ENCODE measurements at places on chromosomes 3 and 15.

DNA sequence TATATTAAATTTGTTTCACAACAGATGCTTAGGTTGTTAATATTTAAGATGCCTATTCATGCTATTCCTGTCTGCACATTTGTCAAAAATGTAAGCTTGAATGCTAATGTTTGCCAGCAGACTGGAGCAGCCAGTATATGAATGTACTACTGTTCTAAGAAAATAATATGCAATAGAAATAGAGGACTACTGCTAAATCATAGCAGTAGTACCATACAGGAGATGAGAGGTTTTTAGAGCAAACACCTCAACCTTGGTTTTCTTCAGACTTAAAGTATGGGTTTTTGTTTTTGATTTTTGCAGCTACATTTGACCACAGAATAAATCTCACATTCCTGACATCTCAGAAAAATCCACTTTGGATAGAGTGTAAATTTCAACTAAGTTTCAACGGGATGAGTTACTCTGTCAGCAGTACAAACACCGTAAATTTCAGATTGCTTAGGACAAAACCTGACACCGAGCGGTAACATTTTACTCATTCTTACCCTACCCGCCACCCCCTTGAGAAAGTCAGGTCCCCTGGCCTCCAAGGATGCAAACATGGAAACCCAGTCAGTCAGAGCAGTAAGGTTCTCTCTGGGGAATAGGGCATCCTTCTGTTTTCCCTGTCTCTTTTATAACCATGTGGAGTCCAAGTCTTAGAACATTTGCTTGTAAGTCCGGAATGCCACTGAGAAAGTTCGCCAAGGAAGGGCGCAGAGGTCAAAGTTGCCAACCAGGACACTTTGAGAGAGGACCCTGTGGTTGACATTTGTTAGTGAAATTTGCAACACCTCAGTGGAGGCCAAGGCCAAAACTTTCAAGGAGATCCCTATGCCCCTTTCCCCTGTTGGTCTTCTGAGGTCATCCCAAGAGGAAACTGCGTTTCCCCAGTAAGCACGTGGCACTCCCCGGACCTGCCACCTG, 17.9 kb upstream of the SATB1 start:
- no peak for DNase-seq

DNA sequence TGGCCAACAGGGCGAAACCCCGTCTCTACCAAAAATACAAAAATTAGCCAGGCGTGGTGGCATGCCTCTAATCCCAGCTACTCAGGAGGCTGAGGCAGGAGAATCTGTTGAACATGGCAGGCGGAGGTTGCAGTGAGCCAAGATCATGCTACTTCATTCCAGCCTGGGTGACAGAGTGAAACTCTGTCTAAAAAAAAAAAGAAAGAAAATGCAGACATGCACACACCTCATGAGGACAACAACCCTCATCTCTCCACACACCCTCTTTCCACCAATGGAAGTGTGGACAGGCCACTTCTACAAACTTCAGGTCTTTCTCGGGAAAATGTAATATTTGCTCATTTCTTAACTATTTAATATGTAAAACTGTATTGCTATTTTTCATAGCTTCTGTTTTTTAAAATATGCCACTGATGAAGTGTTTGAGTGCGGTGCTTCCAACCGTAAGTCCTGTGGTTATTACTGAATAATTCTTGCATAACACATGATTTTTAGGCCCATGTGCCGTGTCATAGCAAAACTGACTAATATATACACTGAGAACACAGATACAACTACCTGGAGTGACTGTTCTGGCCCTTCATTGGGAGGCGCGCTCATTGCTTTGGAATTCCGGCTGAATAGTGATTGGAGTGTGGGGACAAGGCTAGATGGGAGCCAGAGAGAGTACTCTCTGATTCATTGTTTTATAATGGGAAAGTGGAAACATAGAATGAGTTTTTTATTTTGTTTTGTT, 23.1 kb downstream of the LRRC31 start:
- peak; percentile 87 for DNase-seq

DNA sequence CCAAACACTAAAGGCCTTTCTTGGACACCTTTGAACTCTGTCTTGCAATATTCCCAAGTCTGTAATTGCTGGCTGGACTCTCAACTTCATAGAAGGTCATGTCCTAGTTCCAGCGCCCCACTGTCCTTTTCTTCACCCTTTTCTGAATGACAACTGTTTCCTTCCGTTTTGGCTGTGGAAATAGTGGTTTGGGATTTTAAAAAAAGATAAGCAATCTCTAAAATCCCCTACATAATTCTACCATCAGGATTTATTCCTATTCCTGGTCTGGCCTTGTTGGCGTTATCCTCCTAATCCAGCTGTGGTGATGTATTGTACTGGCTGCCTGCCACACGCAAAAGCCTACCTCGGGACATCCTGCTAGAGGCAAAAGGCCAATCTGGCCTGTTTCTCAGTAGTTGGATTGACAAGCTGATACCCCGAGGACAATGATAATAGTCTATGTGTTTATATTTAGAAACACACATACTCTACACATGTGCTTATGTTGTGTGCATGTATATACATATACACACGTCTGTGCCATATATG, 440.3 kb upstream of the DPH6 start:
- DNase-seq = peak; percentile 52

- DNase-seq = peak; percentile 93
Observed at GRCh38 chr15:35308802-35309201, 223.7 kb upstream of the NANOGP8 start.

GRCh38 chr3:147832611-147833010, 423.4 kb downstream of the ZIC1 start:
- DNase-seq = no peak

DNA sequence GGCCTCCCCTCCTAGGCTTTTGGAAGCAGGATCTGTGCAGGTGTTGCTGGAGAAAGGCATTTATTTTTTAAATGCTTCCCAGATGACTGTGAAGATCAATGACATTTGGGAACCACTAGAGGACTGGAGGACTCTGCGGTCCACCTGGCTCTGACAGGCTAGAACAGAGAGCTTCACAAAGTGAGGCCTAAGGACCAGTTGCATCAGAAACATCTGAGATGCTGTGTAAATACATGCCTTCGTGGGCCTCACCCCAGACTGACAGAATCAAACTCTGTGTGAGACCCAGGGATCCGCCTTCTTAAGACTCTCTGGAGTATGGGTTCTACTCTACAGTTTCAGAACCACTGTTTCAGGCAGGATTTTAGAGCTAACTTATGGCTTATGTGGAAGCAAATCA, 105.0 kb upstream of the ICE2 start:
- no peak for DNase-seq

DNA sequence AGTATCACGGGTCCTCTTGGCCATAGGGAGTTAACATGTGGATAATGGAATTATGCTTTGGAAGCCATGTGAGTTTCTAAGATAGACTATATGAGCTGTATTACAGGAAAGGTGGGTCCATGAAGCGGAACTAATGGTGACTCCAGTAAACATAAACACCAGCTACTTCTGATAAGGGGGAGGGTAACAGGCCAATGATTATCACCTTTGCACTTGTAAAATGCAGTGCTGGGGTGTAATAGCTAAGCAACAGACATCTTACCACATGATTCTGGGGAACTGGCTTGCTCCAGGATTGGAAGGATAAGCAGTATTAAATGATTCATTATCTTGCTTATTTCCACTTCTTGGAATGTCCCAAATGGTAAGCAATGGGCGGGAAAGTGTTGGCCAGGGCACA, 61.4 kb upstream of the CD47 start:
- peak; percentile 4 for DNase-seq

- DNase-seq = peak; percentile 98
Observed at GRCh38 chr3:157160658-157161424, 894 bp upstream of the CCNL1 start.

DNA sequence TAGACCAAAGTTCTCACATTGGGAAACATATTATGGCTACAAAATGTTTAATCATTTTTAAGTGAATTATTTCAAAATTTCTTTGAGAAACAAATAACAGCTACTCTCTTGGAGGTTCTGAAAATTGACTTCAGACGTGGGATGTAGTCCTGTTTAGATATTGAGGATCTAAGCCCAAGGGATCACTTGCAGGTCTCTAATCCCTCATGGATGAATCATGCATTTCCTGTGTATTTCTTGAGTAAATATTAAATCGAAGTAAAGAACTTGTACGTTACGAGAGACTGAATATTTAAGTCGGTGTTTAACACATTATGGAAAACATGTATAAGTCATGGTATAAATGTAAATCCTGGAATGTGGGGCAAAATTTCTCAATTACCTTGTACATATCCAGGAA, 119.8 kb downstream of the EPHA3 start:
- DNase-seq = peak; percentile 60

GRCh38 chr3:175111036-175111435, 251.9 kb downstream of the NAALADL2 start:
- peak; percentile 64 for DNase-seq

DNA sequence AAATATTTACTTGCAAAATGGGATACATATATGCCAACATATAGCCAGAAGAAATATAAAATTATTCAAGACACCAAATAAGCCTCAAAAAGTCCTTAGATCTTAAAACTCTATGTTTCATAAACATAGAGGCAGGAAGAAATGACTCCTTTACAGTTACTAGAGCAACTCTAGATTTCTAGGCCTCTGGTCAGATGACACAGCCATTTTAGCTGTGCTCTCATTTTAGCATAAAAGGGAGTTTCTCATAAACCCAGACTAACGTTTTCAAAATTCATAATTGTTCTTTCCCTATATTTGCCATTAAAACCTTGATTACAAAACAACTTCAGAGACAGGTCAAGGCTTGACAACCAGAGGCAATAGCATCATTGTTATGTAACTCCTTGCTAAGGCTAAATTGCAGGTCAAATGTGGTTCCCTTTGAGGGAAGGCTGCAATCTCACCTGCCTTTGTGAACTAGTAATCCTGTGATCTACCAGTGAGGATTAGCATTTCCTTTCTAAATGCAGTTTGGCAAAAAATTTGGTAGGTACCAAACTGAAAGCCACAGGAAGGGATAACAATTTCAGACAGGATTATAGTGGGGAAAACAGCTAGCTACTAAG, 8.2 kb downstream of the THOC7 start:
- DNase-seq = no peak

DNA sequence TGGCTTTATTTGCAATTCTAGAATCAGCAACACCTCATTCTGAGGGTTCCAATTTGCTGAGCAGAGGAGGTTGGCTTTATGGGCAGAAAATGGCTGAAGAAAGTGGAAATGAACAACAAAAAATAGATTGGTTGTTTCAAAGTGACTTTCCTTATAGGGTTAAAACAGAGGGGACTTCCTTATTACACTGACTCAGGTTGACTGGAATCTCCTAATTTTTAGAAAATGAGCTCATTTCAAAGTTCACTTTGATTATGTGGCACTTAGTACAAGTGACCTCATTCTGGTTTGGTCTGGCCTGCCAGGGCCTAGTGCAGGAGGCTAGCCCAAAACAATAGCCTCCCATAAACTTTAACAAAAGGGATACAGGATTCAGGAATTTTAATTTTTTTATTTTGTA, 41.4 kb downstream of the NFKBIZ start:
- peak; percentile 24 for DNase-seq

- DNase-seq = peak; percentile 65
Observed at GRCh38 chr15:98599909-98600691, 48.2 kb upstream of the IGF1R start.

- DNase-seq = no peak
Observed at GRCh38 chr3:38561746-38562466, 65.8 kb downstream of the EXOG start.

- no peak for DNase-seq
Observed at GRCh38 chr3:149900322-149900721, 70.4 kb downstream of the PFN2 start.

- DNase-seq = no peak
Observed at GRCh38 chr15:45099549-45100165, 14.3 kb downstream of the DUOX2 start.

DNA sequence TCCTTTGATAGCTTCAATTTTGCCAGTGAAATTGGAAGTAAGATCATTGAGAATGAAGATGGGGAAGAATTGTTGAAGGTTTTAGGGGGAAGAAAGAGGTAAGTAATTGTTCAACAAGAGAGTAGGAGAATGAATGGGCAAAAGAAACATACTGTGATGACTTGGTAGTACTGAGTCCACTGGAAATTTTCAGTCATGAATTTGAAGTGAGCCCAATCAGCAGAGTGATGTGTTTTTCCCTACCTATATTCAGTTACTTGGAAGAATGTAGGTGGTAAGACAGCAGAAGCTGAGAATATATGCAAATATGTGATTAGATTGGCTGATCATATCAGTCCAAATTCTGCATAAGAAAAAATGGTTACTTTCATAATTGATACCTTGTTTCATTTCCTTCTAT, 569.6 kb downstream of the AGBL1 start:
- no peak for DNase-seq

GRCh38 chr3:41158947-41159346, 40.4 kb upstream of the CTNNB1 start:
- peak; percentile 11 for DNase-seq

DNA sequence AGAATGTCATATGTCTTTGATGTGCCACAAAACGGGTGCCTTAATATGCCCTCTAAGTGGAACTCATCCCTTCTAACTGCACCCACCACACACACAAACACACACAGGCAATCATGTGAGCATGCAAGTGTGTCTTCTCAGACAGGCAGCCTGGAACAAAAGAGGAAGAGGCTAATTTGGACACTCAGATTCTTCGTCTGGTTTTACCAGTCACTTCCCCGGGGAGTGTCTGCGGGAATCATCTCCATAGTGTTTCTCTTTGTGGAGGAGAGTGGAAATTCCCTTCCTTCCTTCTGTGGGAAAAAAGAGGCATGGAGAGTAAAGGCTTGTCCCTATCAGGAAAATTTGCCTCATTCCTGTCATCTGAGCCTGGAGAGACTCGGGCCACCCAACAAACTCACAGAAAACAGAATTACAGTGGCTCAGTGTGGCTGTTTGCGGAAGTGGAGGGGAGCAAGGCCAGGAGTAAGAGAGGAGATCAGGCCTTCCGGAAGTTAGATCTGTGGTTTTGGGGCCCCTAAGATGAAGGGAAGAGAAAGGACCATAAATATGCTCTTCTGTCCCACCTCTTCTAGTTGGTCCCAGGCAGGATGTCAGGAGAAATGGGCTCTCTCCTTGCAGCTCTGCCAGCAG, 212.6 kb upstream of the SEMA6D start:
- DNase-seq = no peak

GRCh38 chr3:134462331-134462941, 23.3 kb downstream of the ANAPC13 start:
- peak; percentile 76 for DNase-seq

- peak; percentile 63 for DNase-seq
Observed at GRCh38 chr3:43733459-43734384, 43.0 kb downstream of the ABHD5 start.

GRCh38 chr3:55511895-55512570, 24.9 kb upstream of the WNT5A start:
- DNase-seq = peak; percentile 58

- no peak for DNase-seq
Observed at GRCh38 chr15:89030311-89030710, 57.9 kb upstream of the ABHD2 start.

- DNase-seq = no peak
Observed at GRCh38 chr15:30041868-30042267, 40.9 kb upstream of the GOLGA8J start.
